Naive thymus-derived CD4-positive, alpha-beta T cell (primary cell): ENCODE measurements at places on chromosomes 12 and 14. TPM values are rescaled to one million over a fixed set of nuclear protein-coding genes. Genes with fewer than 3 reads are reported as not detected.

- no peak for DNase-seq
These were observed 279.4 kb downstream of the FOXN3 start for GRCh38 chr14:89137526-89138163.

GRCh38 chr12:23025372-23026016 is 400.5 kb downstream of the ETNK1 start:
- no peak for DNase-seq

- DNase-seq = no peak
These were observed 31.1 kb downstream of the SSH1 start for GRCh38 chr12:108826101-108826806.

DNA sequence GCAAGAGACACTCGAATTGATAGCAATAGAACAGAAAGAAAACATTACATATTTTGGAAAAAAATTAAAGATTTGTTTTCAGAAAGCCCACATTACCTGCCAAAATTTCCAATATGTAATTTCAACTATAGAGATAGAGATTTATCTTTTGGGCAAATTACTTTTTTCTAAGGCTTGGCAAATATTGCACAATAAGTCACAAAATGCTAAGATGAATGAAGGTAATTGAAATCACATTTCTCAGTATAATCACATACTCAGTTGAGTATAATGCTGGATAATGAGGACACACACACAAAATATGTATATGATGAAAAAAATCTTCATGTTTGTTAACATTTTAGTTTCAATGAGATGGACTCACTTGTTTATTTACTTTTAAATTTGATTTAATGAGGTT is 189.2 kb upstream of the STXBP6 start:
- no peak for DNase-seq

DNA sequence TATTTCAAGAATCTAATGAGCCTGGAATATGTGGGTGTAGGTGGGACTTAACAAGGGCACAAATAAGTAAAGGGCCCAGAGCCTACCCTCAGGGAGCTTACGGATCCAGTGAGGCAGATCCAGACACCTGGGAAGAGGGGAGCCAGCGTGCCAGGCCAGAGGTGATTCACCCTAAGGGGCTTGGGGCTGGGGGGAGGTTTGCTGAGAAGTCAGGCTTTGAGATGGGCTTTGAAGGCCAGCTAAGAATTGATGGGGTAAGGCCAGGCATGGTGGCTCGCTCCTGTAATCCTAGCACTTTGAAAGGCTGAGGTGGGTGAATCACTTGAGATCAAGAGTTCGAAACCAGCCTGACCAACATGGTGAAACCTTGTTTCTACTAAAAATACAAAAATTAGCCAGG is 695 bp upstream of the MMP19 start:
- no peak for DNase-seq

The DEGS2 gene
- total RNA-seq = 0.19 TPM

The RALGAPA1 gene
- total RNA-seq = 67.3 TPM

The ANKRD33 gene
- not detected for total RNA-seq

The STRAP gene
- 42.2 TPM for total RNA-seq

The KCNH5 gene
- total RNA-seq = not detected in 2 replicates
